ENCODE measurements at places on chromosomes 7 and 10.

DNA sequence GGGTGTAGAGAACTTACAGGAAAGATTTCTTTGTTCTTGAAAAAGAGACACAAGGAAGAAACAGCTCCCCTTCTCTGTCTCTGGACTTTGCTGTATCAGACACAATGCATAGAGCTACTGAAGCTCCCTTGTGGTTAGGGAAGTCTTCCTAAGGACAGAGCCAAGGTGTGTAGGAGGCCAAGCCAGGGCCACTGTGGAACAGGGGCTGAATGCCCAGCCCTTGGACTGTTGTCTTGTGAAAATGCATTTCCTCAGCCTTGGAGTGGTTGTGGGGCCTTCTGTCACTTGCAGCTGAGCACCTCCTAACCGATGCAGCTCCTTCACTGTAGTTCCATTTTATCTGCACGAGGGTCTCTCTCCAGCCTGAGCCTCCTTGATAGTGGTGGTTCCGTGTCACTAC is 353.4 kb downstream of the CCSER2 start:
- no peak for DNase-seq

DNA sequence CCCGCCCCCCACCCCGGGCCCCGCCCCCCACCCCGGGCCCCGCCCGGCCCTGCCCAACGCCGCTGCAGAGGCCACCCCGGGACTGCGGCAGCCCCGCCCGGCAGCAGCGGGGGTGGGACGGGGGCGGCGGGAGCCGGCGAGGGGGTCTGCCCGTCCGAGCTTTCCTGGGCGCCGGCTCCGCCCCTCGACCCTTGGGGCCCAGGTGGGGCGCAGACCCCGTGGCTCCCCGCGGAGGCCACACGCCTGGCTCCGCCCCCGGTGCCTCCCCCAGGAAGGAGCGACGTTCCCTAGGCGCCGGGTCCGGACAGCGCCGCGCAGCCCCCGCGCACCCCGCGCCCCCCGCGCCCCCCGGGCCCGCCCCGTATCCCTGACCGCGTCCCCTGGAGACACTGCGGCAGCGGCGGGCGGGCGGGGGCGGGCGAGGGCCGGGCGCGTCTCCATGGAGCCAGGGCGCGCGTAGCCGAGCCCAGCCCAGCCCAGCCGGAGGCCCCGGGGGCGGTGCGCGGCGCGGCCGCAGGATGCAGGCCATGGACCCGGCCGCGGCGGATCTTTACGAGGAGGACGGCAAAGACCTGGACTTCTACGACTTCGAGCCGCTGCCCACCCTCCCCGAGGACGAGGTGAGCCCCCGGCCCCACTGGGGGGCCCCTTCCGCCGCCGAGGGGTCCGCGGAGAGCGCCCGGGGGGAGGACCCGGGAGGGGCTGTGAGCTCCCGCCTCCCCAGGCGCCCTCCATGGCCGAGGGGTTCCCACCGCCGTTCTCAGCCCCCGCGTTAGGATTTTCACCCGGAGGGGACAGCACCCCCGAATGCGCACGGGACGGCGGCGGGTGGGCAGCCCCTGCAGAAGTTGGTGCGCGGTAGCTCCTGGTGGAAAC is at the start of gene KNDC1:
TSS of gene KNDC1 (plus strand) at position 270 of the 876 bp plus-strand sequence. CDS start at position 519, 249 bp downstream.
- DNase-seq, result no peak

DNA sequence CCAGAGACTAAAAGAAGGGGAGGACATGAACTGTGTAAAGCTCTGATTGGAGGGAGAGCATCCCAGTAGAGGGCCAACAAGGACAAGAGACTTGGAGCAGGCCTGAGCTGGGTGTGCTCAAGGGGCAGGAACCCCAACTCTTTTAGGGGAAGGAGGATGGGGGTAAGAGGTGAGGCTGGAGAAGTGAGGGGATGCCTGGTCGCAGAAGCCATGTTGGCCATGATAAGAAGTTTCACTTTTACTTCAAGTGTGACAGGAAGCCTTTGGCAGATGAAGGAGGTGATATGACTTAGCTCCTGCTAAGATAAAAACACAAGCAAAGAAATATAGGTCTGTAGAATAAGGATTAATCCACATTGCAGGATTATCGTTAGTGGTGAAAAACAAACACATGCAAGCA is 208.3 kb downstream of the JAZF1 start:
- no peak for DNase-seq

DNA sequence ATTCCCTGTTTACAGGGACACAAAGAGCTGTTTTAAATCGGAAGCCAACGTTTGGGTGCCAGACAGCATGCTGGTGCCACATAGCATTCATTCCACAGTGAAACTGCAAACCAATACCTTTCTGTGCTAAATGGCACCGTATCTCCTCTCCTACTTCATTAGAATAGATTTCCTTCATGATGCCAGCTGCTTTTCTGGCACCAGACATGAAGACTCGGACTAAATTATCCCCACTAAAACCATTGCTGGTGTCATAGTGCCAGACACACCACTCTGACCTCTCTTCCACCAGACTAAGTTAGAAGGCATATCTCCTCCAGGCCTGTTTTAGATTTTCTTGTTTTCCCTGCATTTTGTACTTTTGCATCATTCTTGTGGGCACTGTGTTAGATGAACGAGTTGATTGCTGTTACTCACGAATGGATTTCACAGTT is 155.1 kb downstream of the ETV1 start:
- DNase-seq, result no peak

DNA sequence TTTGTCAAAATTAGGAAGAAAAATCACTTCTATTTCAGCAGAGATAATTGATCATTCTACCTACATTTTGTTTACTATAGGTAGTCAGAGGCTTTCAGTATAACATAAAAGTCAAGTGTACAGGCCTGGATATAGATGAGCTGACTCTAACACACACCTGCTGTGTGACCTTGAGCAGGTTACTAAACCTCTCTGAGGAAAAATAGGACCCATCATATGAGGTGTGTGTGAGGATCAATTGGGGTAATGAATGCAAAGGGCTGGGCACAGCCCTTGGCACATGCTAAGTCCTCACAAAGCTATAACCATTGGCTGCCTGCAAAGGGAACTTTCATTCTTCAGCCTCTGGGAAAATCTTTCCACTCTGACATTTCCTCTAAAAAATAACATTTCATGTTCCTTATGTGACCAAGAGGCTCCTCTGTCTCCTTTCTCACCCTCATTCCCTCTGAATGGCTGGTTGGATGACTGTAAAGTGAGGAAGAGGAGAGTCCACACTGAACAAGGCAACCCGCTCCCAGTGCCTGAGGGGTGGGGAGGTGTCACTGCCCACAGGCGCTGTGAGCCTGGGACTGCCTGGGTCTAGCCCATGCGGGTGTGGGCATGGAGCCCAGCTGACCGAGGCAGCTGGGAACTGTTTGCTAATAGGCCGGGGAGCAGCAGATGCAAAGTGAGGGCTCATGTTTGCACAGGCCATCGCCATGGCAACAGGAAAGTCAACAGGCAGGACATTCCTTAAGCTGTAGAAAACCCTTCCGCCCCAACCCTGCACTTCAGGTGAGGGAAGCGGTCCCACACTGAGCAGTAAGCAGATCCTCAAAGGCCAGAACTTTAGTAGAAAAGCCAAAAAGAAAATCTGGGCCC is 36.8 kb downstream of the MYOF start:
- peak; percentile 81 for DNase-seq

GRCh38 chr10:30178356-30178964 is 119.1 kb upstream of the JCAD start:
- no peak for DNase-seq

GRCh38 chr7:24724451-24725190 is 32.6 kb downstream of the GSDME start:
- no peak for DNase-seq

DNA sequence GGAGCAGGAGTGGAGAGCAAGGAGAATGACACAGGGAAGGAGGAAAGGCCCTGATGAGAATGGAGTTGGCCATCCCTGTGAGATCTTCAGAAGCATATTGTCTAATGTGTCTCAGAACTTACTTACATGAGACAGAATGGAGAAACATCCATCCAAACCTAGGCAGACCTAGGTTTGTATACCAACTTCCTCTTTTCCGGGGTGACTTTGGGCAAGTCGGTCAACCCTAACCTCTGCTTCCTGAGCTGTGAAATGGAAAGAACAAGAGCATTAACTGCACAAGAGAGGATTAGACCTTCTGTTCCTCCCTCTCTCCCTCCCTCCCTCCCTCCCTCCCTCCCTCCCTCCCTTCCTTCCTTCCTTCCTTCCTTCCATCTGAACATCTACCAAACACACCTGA is 4.5 kb downstream of the GHRHR start:
- no peak for DNase-seq

DNA sequence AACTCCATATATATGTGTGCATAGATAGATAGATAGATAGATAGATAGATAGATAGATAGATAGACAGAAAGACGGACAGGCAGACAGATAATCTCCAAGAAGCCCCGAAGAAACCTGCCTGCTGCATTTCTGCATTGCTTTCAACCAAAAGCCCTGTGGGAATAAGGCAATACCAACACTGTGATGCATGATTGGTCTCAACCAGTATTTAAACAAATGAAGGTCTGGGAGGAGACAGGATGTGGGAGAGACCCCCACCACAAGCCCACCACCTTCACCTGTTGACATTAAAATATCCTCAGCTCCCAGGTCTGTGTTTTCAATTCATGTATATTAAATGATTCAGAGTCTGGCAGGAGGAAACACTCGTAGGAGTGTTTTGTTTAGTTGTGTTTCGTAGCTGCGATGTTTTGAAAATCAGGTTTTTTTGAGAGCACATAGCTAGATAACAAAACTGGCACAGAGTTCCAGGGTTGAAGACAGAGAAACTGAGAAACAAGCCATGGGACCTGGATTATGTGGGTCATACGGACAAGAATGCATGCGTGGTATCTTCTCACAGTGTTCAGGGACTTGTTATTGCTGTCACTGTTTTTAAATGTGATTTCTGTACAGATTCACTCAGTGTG is 200.7 kb upstream of the AHR start:
- DNase-seq, result no peak

DNA sequence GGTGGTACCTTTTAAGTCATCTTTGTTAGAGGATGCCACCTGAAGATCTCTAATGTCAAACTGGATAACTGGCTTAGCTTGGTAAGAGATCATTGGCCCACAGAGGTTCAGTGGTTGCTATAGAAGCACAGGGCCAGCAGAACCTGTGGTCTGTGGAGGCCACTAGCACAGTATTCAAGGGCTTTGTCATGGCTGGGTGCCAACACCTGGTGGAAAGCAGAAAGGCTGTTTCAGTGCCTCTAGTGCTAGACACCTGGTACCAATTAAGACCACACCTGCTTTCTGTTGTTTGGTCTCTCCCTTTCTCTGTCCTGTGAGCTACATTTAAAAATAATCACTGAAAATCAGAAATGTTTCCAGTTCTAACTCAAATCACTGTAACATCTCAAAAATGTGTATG is 10.0 kb upstream of the PCGF5 start:
- DNase-seq, result peak; percentile 80

- DNase-seq, result no peak
Observed at GRCh38 chr7:24381894-24382505, 98.0 kb downstream of the NPY start.

GRCh38 chr7:130566168-130566897 is 74.4 kb downstream of the MEST start:
- no peak for DNase-seq

DNA sequence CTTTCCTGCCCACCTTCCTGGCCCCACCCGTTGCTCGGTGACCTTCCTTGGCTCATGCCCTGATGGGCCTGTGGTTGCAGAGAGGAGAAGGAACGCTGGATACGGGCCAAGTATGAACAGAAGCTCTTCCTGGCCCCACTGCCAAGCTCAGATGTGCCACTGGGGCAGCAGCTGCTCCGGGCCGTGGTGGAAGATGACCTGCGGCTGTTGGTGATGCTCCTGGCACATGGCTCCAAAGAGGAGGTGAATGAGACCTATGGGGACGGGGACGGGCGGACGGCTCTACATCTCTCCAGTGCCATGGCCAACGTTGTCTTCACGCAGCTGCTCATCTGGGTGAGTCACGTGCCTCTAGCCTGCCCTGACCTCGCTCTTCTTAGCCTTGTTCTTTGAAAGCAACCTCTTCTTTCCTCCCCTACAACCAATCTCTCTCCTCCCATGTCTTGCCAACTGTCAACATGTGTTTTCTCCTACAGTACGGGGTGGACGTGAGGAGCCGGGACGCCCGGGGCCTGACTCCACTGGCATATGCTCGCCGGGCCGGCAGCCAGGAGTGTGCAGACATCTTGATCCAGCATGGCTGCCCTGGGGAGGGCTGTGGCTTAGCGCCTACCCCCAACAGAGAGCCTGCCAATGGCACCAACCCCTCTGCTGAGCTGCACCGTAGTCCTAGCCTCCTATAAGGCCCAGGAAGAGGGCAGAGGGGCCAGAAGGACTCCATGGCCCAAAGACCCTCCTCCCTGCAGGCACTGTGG is 24.1 kb downstream of the GBX1 start:
- DNase-seq, result no peak

Measured in NCI-H774 (cell line).